ENCODE measurements at places on chromosomes 1 and 21.

- DNase-seq, result no peak
Observed at GRCh38 chr1:153389401-153389800, 1.5 kb downstream of the S100A8 start.

DNA sequence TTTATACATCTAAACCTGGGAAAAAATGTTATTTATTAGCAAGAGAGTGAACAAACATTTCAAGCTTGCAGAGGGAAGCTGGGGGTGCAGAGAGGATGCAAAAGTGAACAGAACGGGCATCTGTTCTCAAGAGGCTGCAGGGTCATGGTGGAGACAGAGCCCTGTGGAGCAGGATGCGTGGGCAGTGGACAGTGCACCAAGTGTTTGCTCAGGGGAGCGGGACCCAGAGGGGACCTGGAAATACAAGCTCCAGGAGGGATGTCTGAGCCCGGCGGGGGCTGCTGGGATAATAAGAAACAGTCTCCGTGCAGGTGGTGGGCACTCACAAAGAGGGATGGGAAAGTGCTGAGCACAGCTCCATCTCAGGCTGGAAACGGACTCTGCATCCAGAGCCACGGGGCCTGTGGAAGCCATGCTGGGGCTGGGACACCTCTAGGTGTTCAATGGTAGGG, 105.3 kb upstream of the SLC45A1 start:
- no peak for DNase-seq

DNA sequence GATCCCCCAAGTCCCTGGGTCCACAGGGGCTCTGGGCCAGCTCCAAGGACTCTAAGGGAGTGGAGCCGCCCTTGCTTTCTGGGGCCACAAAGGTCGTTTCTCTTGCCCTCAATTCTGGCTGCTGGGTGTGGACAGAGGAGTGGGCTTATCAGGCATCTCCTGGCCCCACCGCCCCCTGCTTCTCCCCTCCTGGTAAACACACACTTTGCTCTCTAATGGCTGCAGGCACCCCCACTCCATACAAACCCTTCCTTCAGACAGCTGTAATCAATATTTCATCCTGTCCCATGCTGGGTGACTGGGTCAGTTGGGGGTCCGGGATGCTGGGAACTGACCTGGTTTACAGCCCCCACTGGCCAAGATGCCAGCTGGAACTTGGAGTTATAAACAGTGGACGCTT, 67.5 kb downstream of the PRDM16 start:
- DNase-seq, result no peak

DNA sequence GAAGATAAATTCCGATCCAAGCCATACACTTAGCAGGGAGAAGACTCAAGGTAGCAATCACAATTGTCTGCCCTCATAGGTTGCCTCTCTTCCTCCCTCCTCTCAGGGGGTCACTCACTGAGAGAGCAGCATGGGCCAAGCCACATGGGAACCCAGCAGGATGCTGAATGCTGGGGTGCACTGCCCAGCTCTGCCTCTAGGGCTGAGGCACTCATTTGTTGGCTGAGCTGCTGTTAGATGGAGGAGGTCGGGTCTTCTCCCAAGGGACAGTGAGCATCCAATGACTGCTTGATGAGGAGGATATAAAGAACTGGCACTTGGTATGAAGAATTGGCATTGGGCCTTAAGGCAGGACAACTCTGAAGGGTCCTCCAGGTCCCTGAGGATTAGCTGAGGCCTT, 418.8 kb downstream of the SIPA1L2 start:
- DNase-seq, result no peak

DNA sequence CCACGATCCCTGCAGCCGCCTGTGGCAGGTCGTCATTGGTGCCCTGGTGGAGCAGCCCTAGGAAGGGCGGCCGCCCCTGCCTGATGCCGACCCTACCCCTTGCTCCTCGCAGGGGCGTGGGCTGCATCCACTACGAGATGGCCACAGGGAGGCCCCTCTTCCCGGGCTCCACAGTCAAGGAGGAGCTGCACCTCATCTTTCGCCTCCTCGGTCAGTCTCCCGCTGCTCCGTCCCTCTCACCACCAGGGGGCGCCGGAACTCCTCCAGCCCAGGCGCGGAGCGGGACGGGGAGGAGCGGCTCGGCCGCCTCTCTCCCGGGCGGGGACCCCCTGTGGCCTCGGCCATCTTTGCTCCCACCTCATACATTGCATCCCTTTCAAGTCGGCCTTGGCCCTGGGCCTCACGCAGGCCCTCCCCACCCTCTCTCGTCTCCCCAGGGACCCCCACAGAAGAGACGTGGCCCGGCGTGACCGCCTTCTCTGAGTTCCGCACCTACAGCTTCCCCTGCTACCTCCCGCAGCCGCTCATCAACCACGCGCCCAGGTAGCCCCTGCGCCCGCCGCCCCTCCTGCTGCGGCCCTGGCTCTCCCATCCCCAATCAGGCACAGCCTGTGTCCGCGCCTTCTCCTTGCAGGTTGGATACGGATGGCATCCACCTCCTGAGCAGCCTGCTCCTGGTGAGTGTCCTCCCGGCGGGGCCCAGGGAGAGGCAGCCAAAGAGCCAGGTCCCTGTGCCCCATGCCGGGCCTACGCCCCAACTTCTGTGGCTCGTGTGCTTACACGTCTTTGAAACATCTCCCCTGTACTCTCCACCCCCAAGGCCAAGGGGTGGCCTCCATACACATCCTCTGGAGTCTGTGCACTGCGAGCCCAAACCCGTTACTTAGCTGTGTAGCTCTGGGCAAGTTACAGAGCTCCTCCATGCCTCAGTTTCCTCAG, 24.7 kb downstream of the CDK18 start:
- DNase-seq, result peak; percentile 82

GRCh38 chr1:65421351-65422025, 1.0 kb downstream of the LEPR start:
- no peak for DNase-seq

DNA sequence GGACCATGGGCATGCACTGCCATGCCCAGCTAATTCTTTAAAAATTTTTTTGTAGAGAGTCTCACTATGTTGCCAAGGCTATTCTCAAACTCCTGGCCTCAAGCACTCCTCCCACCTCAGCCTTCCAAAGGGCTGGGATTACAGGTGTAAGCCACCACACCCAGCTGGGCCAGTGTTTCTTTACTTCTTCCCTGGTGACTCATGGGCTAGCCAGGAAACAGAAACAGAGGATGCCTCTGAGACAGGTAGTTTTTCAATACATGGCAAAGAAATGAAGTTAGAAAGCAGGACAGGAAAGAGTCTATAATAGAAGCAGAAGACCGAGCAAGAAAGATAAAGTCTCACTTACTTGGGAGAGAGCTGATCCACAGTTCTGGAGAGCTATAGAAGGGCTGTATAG, 7.6 kb upstream of the C1orf74 start:
- DNase-seq, result no peak

- no peak for DNase-seq
Observed at GRCh38 chr1:202170726-202171125, 10.3 kb upstream of the PTPN7 start.

DNA sequence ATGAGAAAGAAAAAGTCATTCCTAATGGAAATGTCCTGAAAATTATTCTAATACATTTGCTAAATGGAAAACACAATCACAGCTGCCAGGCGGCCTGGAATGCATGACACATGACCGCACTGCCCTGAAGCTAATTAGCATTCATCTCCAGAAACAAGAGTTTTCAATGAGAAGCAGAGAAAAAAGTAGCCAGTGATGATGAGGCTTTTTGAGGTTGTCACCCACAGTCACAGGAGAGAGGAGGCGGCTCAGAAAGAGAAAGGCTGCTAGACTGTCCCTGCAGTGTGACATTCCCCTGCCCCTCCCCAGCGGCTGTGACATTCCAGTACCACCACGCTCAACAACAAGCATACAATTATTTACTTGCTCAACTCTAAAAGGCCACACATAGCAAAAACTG, 122.9 kb upstream of the KRTAP19-8 start:
- no peak for DNase-seq

DNA sequence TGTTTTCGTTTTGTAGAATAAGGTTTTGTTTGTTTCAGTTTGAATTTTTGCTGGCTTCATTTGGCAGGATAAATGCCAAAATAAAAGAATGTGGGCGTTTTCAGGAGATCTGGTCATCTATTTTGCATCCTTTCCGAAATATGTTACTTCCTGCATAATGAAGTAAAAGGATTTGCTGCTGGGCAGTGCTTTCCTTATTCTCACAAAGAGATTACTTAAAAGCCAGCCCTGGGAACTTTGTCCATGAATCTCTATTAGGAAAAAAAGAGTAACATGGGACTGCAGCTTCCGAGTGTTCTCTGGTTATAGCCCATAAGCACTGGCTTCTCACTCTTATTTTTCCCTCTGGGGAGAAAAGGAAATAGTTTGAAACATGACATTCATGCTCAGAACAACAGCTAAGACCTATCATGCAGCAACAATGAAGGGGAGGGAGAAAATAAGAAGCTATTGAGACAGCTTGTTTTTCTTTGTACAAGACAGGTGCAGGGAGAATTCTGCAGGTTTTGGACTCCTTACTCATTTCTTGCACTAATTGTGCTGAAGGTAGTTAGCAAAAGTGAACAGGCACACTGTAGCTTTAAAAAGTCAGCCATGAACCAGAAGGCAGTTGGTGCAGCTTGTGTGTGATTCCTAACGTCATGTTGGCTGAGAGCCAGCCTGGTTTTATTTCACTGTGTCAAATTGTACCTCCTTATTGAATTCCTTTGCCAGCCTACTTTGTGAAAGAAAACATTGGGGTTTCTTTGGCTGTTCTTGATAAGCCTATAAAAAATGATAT, at the start of gene SAMD13:
Gene SAMD13, plus strand, starts transcription at position 705 of the 781 bp plus-strand sequence. CDS start 1,527 bp downstream, outside the sequence.
- DNase-seq, result no peak

DNA sequence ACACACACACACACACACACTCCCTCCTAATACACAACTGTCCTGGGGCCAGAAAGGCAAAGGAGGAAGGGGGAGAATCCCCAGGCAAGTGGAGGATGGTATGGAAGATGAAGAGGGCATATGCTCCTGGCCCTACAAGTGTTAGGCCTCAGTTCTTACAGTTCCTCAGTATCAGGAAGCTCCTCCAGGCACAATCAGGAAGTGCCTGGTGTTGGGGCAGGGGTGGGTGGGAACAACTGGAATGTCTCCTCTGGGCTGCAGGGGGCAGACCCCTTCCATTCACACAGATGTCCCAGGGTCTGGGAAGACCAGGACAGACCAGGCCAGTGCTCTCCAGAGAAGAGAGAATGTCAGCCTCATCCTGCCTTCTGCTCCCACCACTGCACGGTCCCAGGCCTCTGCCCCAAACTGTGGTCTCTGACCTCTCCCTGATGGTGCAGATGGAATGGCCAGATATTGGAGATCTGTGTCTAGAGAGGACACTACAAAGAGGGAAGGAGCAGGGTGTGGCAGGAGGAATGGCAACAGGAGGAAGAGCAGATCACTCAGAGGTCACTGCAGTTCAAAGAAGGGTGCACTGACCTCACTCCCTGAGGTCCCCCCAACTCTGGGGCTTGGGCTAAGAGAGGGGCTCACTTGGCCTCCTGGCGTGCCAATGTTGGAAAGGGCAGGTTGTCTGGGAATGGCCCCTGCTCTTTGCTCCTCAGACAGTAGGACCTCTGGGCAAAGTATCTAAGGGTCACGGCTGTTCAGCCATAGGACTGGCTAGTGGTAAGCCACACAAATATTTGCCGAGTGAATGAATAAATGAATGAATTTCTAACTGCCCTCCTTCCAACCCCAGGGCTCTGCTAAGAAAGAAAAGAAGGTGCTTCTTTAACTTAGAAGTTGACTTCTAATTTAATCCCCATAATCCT, 2.5 kb upstream of the DENND2D start:
- no peak for DNase-seq

DNA sequence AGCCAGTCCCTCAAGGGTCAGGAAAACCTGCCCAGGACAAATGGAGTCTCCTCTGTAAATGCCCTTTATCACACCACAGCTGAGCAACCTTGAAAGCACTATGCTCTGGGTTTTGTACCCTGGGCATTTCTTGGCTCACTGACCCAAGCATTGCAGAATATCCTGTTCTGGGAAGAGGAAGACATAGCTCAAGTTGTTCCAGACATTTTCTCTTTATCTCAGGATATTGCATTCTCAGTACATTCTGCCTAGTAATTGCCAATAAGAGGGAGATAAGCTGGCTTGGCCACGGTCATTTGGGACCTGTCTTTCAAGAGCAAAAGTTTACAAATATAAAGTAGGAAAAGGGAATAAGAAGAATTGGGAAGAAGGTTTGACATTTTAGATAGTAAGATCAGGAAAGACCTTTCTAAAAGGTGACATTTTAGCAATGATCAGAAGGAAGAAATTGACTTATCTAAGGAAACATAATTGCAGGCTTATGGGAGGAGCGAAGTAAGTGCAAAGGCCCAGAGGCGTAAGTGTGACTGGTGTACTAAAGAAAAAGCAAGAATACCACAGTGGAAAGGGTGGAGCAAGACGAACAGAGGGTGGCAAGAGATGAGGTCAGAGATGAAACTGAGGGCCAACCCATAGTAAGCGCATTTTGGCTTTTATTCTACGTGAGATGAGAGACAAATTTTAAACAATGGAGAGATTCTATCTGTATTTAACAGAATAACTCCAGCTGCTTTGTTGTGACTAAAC, 394.0 kb upstream of the CXADR start:
- no peak for DNase-seq

- DNase-seq, result no peak
Observed at GRCh38 chr1:182974506-182975191, 21.7 kb upstream of the SHCBP1L start.

DNA sequence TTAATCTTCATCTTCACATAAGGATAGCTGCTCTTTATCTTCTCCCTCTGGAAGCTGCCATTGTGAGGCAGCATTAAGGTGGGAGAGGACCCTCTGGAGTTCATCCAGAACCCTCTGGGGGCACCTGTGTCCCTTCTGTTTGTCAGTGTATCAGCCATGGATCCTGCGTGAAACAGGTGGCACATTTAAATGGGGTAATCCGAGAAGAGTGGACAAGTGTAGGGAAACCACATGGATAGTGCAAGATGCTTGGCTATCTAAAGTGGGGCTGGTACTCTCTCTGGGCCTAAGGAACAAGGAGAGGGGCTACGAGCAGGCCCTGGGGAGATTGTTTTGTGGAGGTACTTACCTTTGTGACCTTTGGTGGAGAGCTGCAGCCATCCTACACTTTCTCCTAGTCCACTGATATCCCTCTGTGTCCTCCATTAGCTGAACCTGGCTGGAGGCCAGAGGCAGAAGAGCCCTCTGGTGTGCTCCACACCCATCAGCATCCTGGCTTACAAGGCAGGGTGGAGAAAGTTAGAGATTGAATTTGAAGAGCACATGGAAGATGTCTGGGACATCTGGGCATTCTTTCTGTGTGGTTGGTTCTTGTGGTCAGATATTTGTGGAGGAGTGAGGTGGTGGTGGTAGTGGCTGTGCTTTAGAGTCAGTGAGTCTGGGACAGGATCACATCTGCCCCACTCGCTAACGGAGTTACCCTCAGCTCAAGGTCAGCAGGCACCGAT, 117.7 kb downstream of the FGGY start:
- DNase-seq, result no peak

- no peak for DNase-seq
Observed at GRCh38 chr1:156004843-156005584, 15.7 kb downstream of the SSR2 start.

Data from activated CD4-positive, CD25-positive, alpha-beta regulatory T cell (primary cell).